ENCODE measurements at places on chromosomes 4 and X.

GRCh38 chr4:83112231-83112630 lies 2.3 kb downstream of the PLAC8 start:
- DNase-seq, result no peak

DNA sequence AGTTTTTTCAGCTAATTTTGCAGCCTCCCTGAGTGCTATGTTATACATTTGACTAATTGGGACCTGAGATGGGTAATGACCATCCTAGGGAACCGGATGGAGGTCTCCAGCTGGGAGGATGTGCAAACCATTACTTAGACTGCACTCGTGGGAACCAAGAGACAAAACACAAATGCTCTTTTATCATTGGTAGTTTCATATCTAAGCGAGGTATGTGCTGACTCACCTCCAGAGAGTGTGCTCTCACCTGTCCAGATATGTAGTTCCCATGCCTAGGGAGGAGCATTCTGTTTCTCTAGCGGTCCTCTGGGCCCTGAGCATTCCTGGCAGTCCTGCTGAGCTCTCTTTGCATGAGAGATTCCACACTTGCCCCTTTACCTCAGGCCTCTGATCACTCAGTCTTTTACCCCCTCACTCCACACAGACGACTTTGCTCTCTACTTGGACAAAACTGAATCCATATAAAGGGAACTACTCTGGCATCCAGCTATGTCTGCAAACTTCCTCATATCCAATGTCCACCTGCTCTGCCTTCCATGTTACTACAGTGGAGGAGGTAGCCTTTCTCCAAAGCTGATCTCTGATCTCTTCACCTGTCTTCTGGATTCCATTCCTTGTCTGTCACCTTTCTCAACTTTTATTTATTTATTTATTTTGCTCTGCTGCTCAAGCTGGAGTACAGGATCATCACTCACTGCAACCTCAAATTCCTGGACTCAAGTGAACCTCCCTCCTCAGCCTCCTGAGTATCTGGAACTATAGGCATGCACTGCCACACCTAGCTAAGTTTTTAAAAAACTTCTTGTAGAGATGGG lies 88.4 kb downstream of the LRP2BP start:
- DNase-seq, result no peak

DNA sequence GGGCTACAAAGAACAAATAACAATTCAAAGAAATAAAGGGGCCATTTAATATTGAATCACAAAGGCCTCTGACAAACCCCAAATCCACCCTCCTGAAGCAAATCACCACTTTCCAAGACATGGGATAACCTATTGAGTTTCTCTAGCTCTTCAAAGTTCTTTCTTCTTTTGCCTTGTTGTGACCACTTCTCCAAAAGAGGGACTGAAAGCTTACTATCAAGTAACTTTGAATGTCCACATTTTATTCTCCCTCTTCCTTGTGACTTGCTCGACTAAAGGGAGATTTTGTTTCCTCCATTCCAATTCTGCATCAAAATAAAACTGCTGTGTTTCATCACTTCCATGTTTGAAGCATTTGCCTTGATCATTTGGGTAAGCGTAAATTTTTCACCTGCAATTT lies 166.6 kb upstream of the SLC7A11 start:
- DNase-seq, result no peak

- no peak for DNase-seq
Observed at GRCh38 chr4:87716371-87717265, 66.5 kb downstream of the DMP1 start.

GRCh38 chrX:37060999-37061398 lies 52.8 kb downstream of the FAM47C start:
- DNase-seq, result peak; percentile 12

GRCh38 chrX:121135488-121136207 lies 88.2 kb downstream of the GLUD2 start:
- no peak for DNase-seq

DNA sequence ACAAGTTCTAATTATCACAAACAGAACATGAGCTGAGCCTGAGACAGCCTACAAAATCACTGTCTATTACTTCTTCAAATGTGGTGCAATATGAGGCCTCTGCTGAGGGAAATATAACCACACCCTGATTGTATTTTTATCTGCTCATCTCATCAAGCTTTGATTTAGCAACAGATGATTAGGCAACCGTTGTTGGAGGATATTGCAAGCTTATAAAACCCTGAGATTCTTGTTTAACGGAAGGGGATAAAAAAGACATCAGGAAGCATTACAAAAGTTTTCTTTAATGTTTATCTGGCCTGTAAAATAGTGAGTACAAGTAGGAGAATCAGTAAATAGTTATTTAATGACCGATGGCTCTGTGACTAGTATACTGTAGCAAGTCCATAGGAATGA lies 108.5 kb downstream of the ZNF330 start:
- DNase-seq, result no peak

DNA sequence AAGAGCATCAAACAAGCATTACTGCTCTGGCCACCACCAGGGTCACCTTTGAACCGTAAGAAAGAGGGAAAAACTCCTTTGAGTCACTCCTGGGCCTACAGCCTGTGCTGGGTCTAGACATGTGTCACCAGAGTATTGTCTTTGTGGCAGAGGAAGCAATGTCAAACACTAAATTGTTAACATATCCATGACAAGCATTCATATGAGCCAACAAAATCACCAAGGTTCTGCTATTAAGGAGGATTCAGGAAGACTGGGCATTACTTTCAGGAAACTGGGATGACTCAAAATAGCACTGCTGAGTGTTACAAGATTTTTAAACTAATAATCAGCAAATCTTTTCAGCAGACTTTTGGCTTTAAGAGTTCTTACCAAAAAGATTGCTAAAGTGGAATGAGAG lies 28.1 kb downstream of the LGI2 start:
- no peak for DNase-seq

- peak; percentile 82 for DNase-seq
Observed at GRCh38 chr4:80266253-80266901, at the start of gene FGF5. TSS of gene FGF5 (plus strand) at chr4:80266664. CDS start at chr4:80266825, 161 bp downstream.
